ENCODE measurements at places on chromosomes 7 and 10.

- DNase-seq = no peak
These were observed 1073.9 kb downstream of the NXPH1 start for GRCh38 chr7:9507290-9507689.

- DNase-seq = no peak
These were observed 7.1 kb upstream of the KLHL7 start for GRCh38 chr7:23098460-23098859.

DNA sequence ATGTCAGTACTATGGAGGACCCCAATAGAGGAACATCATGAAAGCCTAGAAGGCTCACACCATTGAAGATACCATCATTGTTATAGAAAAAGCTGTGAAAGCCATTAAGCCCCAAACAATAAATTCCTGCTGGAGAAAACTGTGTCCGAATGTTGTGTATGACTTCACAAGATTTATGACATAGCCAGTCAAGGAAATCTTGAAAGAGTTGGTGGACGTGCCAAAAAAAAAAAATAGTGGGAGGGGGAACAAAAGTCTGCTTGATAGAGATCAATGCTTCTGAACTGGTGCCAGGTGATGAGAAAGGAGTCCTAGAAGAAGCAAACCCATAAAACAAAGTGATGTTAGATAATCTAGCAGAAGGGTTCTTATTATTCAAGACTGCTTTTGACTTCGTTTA, 41.2 kb downstream of the RALA start:
- DNase-seq = no peak

GRCh38 chr7:136294977-136295376, 317.8 kb upstream of the MTPN start:
- no peak for DNase-seq

DNA sequence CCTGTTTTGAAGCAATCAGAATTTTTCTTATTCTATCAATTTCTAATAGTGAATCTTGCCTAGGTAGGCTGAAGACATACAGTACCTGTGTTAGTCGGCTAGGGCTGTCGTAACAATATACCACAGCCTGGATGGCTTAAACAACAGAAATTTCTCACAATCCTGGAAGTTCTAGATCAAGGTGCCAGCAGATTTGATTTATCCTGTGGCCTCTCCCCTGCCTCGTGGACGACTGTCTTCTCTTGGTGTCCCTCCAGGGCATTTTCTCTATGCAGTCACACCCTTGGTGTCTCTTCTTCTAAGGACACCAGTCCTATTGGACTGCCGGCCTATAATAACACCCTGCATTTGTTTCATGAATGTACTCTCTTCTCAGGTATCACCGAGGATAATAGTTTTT, 1.8 kb upstream of the RSU1 start:
- DNase-seq = no peak

DNA sequence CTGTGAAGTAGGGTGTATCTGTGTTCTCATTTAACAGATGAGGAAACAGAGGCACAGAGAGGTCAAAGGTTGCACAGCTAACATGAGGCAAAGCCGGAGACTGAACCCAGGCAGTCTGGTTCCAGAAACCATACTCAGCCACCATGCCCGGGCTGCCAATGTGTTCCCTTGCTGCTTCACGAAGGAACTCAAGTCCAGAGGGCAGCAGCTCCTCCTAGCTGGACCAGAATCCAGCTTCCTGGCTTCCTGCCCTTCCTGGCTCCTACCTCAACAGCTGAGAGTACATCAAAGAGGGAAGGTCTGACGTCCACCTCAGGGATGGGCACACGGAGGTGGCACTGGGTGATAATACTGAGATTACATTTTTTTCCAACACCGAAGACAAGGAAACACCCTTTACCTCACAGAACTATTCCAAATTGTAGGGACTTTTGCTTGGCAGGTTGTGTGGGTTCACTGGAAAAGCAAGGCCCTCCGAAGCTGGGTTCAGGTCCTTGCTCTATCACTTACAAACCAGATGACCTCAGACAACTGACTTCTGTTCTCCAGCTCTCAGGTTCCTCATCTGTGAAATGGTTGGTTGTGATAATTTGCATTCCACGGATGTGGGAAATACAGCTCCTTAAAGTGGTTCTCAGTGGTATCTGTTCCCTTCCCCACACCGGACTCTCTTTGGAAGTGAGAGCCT, 154.1 kb upstream of the ZMIZ1 start:
- DNase-seq = no peak

Data from stimulated activated naive CD4-positive, alpha-beta T cell treated with Interleukin-2 at 50 U/mL for 16 hours (primary cell).